ENCODE measurements at places on chromosomes 16 and 17. TPM values are rescaled to one million over a fixed set of nuclear protein-coding genes. Genes with fewer than 3 reads are reported as not detected.
A peak's percentile ranks its signal among the peaks of the same experiment; 100 is the strongest.

- DNase-seq = no peak
- no peak overlapping the region for H3K27ac ChIP-seq
- no peaks in the 10 kb centered on the region for H3K36me3 ChIP-seq
- no peak overlapping the region for H3K4me3 ChIP-seq
- no peaks in the 10 kb centered on the region for H3K27me3 ChIP-seq
Measured at GRCh38 chr17:279331-279730, 73.3 kb downstream of the RPH3AL start.

- H3K27ac ChIP-seq = no peak overlapping the region
- no peak for DNase-seq
- H3K4me1 ChIP-seq = no peaks in the 10 kb centered on the region
- peaks cover 64% of the 10 kb centered on the region for H3K27me3 ChIP-seq
- no peak overlapping the region for H3K4me3 ChIP-seq
- H3K36me3 ChIP-seq = no peaks in the 10 kb centered on the region
Measured at GRCh38 chr17:80516171-80516932, 28.3 kb upstream of the RPTOR start.

DNA sequence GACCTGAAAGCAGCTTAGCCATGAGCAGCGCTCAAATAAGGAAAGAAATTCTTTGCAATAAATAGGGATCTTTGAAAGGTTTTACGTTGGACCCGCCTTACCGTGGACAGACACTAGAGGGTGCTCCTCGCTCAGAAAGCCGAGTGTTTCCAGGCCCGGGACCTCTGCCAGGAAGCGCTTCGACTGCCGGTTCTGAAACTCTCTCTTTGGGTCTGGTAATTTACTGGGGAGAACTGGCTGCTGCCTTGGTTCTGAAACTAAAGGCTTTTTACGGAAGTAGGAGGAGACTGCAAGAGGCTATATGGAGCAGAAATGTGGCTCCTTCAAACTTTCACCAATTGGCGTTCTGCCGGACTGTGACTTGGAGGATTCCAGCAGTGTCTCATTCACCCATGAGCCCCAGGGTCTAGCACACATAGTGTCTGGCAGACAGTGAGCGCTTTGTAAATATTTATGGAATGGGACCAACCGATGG is 45.6 kb upstream of the HOXB9 start:
- no peak overlapping the region for H3K27ac ChIP-seq
- DNase-seq = peak; percentile 86
- peak overlapping the region; percentile 36 for H3K4me3 ChIP-seq
- H3K4me1 ChIP-seq = no peaks in the 10 kb centered on the region
- no peaks in the 10 kb centered on the region for H3K27me3 ChIP-seq

GRCh38 chr17:75181608-75182318 is 996 bp downstream of the SUMO2 start:
- peak overlapping the region; percentile 22 for H3K27ac ChIP-seq
- peaks cover 79% of the 10 kb centered on the region for H3K36me3 ChIP-seq
- DNase-seq = peak; percentile 26
- peak overlapping the region; percentile 76 for H3K4me3 ChIP-seq
- H3K4me1 ChIP-seq = peaks cover 17% of the 10 kb centered on the region
- H3K27me3 ChIP-seq = no peaks in the 10 kb centered on the region

GRCh38 chr16:49338611-49339265 is 34.9 kb upstream of the C16orf78 start:
- DNase-seq = no peak
- no peak overlapping the region for H3K4me3 ChIP-seq
- no peaks in the 10 kb centered on the region for H3K36me3 ChIP-seq

The MYH13 gene
- total RNA-seq = not detected

The KRTAP4-6 gene
- not detected for total RNA-seq

DNA sequence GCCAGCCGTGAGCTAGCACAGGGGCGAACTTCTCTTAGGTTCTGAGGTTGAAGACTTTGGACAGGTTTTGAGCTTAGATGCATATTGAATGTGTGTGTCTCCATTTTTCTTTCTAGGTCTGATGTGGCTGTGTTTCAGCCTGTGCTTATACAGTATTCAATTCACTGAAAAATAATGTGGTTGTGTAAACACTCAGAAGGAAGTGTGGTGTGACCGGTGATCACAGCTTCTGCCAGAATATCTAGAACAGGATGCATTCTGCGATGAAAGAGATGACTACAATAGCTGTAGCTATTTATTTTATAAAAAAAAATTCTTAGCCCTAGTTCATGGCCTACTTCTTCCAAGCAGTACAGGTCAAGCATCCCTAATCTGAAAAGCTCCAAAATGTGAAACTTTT is 64.4 kb downstream of the MAP2K6 start:
- no peaks in the 10 kb centered on the region for H3K27me3 ChIP-seq
- H3K27ac ChIP-seq = no peak overlapping the region
- no peak overlapping the region for H3K4me3 ChIP-seq
- DNase-seq = no peak

The MT4 gene
- total RNA-seq = not detected

- peak overlapping the region; percentile 100 for H3K27ac ChIP-seq
- peak overlapping the region; percentile 98 for H3K4me3 ChIP-seq
- peaks cover 81% of the 10 kb centered on the region for H3K36me3 ChIP-seq
- peaks cover 14% of the 10 kb centered on the region for H3K27me3 ChIP-seq
- peaks cover 39% of the 10 kb centered on the region for H3K4me1 ChIP-seq
Measured at GRCh38 chr17:45149669-45150664, 1.7 kb downstream of the HEXIM1 start.

- H3K4me3 ChIP-seq = no peak overlapping the region
- H3K36me3 ChIP-seq = peaks cover 47% of the 10 kb centered on the region
- H3K4me1 ChIP-seq = peaks cover 36% of the 10 kb centered on the region
- no peak overlapping the region for H3K27ac ChIP-seq
Measured at GRCh38 chr17:77425348-77425747, 284.6 kb downstream of the SEC14L1 start.

Measured in Calu3 (cell line).